ENCODE measurements at places on chromosomes 16 and 17.
A peak's percentile ranks its signal among the peaks of the same experiment; 100 is the strongest.

- DNase-seq, result no peak
These were observed 67.8 kb upstream of the GNG13 start for GRCh38 chr16:868386-868755.

- no peak for DNase-seq
These were observed 64.6 kb downstream of the CDK5R1 start for GRCh38 chr17:32551186-32551955.

GRCh38 chr17:66432996-66433551, 130.7 kb downstream of the PRKCA start:
- DNase-seq, result no peak

GRCh38 chr17:50311483-50311882, 34.4 kb upstream of the XYLT2 start:
- DNase-seq, result no peak

DNA sequence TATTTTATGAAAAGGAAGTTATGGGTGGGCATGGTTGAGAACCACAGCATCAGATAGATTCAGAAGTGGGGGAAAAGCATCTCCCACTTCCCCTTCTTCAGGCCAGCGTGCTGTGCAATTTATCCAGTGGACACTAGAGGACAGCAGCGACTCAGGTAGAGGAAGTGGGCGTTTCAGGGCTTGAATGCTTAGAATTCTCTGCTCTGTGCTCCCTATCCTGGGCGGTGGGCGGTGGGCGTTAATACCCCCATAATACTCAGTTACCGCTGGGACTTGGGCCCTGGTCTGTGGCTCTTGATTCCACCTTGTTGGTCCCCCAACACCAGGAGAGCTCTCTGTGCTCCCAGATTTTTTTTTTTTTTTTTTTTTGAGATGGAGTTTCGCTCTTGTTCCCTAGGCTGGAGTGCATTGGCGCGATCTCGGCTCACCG, 3.7 kb upstream of the LYZL6 start:
- DNase-seq, result peak; percentile 13

DNA sequence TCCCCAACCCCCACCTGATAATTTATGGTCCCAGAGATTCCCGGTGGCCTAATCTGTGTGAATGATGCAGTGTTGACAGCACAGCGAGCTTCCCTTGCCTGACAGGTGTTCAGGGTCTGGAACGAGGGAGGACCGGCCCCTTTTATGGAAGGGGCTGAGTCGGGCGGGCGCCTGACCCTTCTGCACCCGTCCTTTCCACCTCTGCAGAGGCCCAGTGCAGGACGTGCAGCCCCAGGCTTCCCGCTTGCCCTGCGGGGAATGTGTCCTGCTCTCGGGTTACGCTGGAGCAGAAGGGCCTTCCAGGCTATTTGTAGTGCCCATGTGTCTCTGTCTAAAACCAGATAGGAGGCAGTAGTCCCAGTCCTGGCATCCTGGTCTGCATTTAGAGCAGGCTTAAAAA, 16.2 kb downstream of the SMTNL2 start:
- DNase-seq, result no peak

GRCh38 chr16:920717-921116, 50.1 kb downstream of the LMF1 start:
- DNase-seq, result no peak

DNA sequence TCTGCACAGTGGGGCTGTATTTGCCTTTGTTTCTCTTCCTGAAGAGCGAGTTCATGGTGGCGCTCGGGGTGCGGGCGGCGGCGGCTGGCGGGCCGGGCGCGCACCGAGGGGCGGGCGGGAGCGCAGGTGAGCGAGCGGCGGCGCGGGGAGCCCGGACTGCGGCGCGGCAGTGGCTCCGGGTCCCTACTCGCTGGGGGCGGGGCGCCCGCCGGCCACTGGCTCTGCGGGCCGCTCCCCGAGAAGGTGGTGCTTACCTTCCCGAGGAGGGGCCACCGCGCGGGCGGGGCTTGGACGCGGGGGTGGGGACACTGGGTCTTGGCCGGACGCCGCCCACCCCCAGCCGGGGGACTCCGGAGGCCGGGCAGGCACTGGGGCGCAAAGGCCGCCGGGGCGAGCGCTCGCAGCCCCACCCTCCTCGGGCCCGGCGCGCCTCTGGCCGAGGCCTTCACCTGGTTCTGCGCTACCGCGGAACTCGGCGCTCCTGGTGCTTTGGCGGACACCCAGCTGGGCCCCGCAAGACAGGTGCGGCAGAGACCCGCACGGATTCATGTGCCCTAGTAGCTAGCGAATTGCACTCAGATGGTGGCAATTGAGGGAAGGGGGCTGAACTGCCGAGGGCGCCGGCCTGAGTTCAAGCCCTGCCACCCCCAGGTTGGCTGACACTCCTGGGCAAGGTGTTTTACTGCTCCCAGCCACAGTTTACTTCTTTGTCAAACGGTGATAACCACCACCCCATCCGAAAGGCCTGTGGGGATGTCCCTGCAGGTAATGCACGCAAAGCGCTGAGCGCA, at the start of gene PPL:
PPL (minus strand) TSS at position 158 of the 791 bp plus-strand sequence; CDS start at position 55, 103 bp downstream.
- no peak for DNase-seq

- no peak for DNase-seq
These were observed 22.6 kb upstream of the AXIN2 start for GRCh38 chr17:65583921-65584603.

- no peak for DNase-seq
These were observed 113.0 kb upstream of the PLCG2 start for GRCh38 chr16:81666113-81666512.

DNA sequence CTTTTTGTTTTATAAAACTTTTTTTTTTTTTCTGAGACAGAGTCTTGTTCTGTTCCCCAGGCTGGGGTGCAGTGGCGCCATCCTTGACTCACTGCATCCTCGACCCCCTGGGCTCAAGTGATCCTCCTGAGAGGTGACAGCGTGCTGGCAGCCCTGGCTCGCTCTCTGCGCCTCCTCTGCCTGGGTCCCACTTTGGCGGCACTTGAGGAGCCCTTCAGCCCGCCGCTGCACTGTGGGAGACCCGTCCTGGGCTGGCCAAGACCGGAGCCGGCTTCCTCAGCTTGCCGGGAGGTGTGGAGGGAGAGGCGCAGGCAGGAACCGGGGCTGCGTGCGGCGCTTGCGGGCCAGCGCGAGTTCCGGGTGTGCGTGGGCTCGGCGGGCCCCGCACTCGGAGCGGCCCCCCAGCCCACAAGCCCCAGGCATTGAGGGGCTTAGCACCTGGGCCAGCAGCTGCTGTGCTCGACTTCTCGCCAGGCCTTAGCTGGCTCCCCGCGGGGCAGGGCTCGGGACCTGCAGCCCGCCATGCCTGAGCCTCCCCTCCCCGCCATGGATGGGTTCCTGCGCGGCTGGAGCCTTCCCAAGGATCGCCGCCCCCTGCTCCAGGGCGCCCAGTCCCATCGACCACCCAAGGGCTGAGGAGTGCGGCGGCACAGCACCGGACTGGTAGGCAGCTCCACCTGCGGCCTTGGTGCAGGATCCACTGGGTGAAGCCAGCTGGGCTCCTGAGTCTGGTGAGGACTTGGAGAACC, 49.6 kb upstream of the HELZ start:
- no peak for DNase-seq

DNA sequence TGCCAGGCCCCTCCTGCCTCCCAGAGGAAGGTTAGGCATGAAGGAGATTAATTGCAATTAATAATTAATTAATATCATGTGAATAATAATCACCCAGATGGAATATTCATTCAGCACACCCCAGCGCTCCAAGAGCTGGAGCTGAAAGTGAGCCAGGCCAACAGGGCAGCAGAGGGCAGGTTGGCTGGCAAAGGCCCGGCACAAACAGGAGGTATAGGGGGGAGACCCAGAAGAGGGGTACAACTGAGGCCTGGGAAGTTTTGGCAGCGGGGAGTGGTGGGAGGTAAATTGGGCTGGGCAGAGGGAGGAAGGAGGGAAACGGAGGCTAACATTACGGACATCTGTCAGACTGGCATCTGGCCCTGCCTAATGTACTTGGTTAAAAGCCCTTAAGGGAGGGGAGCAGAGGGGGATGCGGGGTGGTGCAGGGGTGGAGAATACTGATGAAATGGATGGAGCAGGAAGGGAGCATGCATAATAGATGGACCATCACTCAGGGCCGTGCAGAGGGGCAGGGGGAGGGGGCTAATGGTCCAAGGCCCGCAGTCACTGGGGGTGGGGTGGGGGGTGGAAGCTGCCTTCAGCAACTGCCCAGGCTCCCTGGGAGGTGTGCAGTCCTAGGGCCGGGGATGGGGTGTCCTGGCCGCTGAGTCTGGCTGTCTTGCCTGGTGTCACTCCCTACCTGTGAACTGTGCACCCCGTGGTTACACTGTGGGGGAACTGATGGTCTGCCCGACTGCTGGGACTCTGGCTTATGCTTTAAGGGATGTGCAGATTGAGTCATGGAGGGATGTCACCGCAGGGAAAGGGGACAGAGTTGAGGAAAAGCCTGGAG, 1.9 kb downstream of the ADAM11 start:
- DNase-seq, result no peak

DNA sequence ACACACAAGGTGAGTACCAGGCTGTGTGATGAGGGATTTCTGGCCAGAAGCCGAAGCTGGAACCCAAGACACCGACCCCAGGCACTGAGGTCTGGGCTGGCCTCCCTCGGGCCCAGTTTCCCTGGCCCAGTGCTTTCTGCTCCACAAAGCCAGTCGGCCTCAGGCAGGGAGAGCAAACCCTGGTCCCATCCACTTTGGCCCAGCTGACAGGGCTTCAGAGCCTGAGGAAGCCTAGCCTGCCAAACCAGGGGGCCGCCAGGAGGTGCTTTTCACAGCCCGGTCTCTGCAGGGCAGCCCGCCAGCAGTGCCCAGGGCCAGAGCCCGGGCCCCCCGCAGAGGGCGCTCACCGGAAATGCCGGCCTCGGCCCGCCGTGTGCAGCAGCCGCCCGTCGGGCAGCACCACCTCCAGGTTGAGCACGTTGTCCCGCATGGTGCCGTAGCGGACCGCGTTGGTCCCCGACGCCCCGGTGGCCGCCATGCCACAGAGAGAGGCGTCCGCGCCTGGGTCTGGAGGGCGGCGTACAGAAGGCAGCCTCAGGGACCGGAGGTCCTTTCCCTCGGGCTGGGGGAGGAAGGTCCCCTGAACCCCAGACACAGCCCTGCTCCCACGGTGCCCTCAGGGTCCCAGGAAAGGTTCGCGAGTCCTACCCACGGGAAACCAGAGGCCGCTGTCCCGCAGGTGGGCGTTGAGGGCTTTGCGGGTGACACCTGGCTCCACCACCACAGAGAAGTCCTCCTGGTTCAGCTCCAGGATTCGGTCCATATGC, 2.2 kb downstream of the LDHD start:
- no peak for DNase-seq

DNA sequence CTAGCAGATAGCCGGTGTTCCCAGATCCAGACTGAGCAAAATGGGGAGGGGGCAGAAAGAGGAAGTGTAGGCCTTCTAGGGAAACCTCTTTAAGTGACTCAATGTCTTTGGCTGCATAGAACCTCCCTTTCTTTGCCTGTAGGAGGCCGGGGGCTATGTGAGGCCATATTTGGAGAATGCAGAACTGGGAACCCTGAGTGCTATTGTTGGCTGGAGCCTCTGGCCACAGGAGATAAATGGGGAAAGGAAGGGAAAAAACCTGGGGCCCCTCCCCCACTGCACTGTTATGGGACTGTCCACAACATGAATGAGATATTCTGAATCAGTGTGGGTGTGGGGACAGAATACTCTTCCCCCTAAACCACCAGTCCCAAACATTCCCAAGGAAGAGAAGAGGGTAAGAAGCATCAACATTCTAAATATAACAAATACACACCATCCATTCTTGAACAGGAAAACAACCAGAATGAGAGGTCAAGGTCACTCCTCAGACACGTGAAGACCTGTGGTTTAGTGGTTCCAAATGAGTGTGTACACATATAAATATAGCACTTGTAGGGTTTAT, 2.4 kb downstream of the VPS25 start:
- DNase-seq, result no peak

DNA sequence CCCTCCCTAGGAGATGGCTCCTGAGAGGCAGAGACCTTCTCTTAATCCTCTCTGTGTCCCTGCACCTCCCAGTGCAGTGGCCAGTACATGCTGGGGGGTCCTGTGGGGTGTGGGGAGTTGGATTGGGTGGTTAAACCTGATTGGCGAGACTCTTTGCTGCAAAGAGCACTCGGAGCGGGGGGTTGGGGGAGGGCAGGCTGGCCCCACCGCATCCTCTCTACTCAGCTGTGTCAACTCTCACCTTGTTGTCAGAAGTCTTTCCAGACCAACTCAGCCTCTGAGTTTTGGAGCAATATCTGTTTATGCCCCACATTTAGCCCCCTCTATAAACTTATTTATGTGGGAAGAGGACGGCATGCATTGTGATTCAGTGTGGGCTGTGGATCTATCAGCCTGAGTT, 40.0 kb downstream of the SMARCE1 start:
- no peak for DNase-seq

GRCh38 chr17:63696381-63696961, 3.5 kb downstream of the LIMD2 start:
- DNase-seq, result no peak

- DNase-seq, result no peak
These were observed 24.8 kb downstream of the RPGRIP1L start for GRCh38 chr16:53678756-53679343.

GRCh38 chr17:38874505-38875400, 4.9 kb downstream of the LASP1 start:
- no peak for DNase-seq

GRCh38 chr16:48897698-48898205, 287.8 kb upstream of the N4BP1 start:
- DNase-seq, result no peak

GRCh38 chr17:4735876-4736651, 3.6 kb upstream of the ZMYND15 start:
- DNase-seq, result no peak

GRCh38 chr17:5502552-5502951, 16.2 kb downstream of the MIS12 start:
- DNase-seq, result no peak

- DNase-seq, result no peak
These were observed 3.3 kb downstream of the ZNF652 start for GRCh38 chr17:49358641-49359247.

DNA sequence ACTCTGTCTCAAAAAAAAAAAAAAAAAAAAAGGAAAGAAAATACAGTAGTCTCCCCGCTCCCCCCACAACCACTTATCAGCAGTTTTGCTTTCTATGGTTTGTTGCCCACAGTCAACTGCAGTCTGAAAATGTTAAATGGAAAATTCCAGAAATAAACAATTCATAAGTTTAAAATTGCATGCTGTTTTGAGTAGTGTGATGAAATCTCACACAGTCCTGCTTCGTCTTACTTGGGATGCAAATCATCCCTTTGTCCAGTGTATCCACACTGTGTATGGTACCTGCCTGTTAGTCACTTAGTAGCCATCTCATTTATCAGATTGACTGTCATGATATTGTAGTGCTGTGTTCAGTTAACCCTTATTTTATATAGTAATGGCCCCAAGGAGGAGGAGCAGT, 41.5 kb downstream of the NF1 start:
- DNase-seq, result no peak

- no peak for DNase-seq
These were observed 32.6 kb upstream of the SHISA9 start for GRCh38 chr16:12868788-12869187.

- DNase-seq, result no peak
These were observed 9.1 kb upstream of the CACNG3 start for GRCh38 chr16:24246911-24247607.

GRCh38 chr17:76644995-76645394, 1.4 kb upstream of the ST6GALNAC1 start:
- no peak for DNase-seq

- no peak for DNase-seq
These were observed 24.2 kb downstream of the CACNA1G start for GRCh38 chr17:50584749-50585148.

GRCh38 chr17:42669977-42670788, 6.6 kb downstream of the PLEKHH3 start:
- no peak for DNase-seq
